ENCODE measurements at places on chromosomes 5 and 9.

DNA sequence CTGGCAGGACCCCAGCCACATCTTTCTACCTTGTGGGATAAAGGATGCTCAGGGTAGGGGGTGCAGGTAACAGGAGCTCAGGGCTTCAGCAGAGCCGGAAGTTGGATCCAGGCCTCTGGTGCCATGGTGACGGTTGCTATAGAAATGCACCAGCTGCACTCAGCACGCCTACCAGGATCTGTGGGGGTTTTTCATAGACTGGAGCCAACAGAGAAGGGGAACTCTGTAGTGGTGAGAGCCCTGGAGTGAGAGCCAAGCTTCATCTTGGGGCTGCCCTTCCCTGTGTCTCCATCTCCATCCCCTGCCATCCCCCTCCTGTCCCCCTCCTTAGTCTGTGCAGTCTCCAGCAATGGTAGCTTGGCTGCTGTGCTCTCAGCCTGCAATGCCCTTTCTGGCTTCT lies 27.5 kb upstream of the BOD1 start:
- DNase-seq: no peak

DNA sequence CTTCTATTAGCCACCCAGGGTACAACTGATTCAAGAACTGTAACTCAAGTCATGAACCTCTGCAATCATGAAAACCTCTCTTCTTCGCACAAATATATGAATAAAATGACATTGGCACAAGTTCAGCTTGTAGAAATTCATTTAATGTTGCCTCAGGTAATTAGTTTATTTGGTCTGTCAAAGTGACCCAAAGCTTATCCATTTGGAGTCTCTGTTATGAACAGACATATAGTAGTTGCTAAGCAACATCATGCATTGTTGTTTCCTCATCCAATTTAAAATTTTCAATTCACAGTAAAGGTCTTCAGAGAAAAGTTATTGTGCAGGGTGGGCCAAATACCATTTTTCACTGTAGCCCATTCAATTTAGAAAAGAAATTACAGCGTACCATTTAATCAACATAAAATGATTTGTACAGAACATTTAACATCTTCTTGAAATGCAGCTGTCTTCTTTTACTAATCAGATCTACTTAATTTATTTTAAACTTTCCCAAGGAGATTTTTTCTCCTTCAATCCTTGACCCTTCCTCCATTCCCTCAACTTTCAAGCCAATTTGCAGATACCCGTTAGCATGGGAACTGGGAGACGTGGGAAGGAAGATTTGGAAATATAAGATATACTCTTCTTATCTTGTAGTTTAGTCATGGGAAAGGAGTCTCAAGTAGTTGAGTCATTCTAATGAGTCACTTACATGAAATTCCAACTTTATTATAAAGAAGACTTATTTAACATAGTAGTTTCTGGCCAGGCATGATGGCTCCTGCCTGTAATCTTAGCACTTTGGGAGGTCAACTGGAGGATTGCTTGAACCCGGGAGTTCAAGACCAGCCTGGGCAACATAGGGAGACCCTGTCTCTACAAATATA lies 231.3 kb downstream of the ATPSCKMT start:
- DNase-seq: no peak

DNA sequence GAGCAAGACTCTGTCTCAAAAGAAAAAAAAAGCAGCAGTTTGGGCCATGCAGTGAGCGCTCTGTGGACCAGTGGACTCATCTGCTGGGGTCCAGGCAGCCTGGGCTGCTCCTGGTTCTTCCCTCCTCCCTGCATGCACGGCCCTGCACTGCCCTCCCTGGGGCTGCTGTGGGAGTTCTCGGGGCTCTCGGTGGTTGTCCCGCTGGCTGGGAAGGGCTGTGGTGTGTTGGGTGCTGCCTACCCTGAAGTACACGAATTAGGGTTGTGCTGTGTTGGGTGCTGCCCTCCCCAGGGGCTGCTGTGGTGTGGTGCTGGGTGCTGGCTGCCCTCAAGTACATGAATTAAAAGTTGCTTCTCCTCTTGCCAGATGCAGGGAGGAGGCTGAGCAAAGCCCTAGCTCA lies 18.3 kb upstream of the CLPTM1L start:
- no peak for DNase-seq

GRCh38 chr9:89372230-89372816 lies 54.0 kb downstream of the SECISBP2 start:
- no peak for DNase-seq

DNA sequence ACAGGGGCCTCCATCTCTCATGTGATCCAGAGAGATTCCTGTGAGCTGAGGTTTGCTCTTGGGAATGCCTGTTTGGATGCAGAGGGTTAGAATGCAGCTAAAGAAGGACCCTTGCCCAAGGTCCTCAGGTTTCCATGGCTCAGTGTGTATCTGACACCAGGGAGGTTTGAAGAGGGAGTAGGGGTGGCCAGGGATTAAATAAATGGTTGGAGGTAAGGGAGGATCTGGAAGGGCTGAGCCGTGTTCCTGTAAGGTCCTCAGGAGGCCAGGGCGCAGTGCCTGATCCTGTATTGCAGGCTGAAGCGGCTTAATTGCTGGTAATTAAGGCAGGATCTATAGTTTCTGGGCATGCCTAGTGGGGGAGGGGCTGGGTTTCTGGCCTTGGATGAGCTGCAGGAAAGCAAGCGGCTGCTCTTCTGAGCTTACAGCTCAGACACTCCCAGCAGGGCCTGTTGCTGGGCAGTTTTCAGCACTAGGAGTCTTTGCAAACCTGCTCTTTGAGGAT lies 41.5 kb upstream of the MAP1B start:
- DNase-seq: no peak

- DNase-seq: no peak
Measured at GRCh38 chr5:73638344-73639095, 12.5 kb downstream of the ARHGEF28 start.

DNA sequence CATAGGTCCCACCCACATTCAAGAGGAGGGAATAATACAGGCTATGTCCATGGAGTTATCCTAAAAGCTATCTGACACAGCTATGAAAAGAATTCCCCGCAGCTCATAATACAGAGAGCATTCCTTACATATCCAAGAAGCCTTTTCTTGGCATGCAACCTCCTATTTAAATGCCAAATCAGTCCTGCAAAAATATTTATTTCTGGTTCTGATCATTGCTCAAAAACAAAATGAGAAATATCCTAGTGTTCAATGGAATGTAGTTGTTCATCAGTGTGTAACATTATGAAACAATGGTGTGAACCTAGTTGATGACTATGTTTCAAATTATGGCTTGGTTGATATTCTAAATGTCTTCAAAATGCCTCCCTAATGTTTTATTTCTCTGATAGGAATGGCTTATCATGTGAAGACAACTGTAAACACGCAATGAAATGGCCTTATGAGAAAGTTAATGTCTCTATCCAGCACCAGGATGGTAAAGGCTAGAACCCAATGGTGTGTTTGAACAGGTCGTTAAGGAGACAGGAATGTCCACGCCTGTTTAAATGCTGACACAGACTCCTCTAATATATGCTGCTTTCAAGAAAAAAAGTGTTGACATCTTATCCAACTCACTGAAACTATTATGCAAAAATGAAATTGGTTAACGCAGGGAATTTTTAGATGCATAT lies 126.7 kb upstream of the CDH6 start:
- no peak for DNase-seq

GRCh38 chr5:180281706-180282105 lies 10.2 kb downstream of the MAPK9 start:
- no peak for DNase-seq

DNA sequence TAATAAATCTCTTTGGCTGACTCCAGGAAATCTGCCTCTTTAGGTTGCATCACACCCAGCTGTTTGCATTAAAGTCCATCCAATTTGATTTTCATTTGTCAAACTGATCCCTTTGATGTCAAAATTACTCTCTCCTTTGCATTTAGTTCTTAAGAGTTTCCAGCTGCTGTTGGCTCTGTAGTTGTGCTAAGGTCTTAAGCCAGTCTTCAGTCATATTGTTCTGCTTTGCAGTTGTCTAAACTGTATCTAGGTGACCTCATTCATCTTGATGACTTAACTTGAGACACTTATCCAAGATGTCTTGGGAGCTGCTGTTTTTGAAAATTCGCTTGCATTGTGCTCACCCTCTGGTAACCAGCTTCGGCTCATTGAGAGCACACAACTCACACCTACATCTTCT lies 386.9 kb upstream of the TLE4 start:
- DNase-seq: no peak

DNA sequence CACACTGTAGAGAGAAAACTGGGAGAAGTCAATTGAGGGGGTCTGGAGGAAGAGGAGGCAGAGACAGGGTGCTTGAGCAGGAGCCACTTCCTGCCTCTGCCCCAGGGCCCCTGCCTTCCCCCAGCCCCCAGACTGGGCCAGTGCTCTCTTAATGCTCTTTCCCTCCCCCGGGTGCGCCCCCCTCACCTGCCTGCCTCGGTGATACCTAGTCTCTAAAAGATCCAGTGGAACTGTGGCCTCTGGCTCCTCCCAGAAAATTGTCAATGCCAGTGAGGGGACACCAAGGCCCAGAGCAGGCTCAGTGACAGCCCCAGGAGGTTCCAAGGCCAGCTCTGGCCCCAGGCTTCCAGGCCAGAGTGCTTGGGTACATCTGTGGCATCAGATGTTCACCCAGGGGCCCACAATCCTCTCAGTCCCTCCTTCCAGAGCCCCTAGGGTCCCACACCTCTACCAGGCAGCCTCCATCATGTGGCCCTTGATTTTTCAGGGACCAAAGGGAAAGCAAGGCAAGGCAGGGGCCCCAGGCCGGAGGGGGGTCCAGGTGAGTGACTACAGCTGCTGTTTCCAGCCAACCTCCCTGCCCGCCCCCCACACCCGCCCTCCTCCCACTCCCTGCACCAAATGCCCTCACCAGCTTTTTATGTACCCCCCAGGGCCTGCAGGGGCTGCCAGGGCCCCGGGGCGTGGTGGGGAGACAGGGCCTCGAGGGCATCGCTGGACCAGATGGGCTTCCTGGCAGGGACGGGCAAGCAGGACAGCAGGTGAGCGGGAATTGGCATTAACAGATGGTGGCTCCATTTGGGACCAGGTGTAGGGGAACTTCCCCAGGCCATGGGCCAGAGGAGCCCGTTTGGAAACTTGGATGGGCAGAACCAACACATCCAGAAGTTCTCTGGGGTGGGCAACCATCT lies 33.1 kb upstream of the ORM1 start:
- DNase-seq: no peak

GRCh38 chr5:15774632-15775031 lies 274.7 kb downstream of the FBXL7 start:
- DNase-seq: no peak

Data from stimulated activated CD4-positive, alpha-beta T cell treated with anti-CD3 and anti-CD28 coated beads, TNF-alpha, amount 100 ng/mL, for 48 hours (primary cell).